ENCODE measurements at places on chromosomes 1 and 21.
A peak's percentile ranks its signal among the peaks of the same experiment; 100 is the strongest.

- no peak for DNase-seq
These were observed 34.1 kb downstream of the TMCO4 start for GRCh38 chr1:19765623-19766022.

- DNase-seq: no peak
These were observed 157.5 kb downstream of the CHRM3 start for GRCh38 chr1:239543873-239544272.

GRCh38 chr1:189701606-189702005, 776.1 kb downstream of the BRINP3 start:
- DNase-seq: no peak

GRCh38 chr21:26138615-26139257, 31.8 kb downstream of the APP start:
- no peak for DNase-seq

- no peak for DNase-seq
These were observed 21.3 kb upstream of the ATF3 start for GRCh38 chr1:212587016-212587887.

GRCh38 chr1:11790880-11791715, 14.7 kb downstream of the MTHFR start:
- peak; percentile 84 for DNase-seq

DNA sequence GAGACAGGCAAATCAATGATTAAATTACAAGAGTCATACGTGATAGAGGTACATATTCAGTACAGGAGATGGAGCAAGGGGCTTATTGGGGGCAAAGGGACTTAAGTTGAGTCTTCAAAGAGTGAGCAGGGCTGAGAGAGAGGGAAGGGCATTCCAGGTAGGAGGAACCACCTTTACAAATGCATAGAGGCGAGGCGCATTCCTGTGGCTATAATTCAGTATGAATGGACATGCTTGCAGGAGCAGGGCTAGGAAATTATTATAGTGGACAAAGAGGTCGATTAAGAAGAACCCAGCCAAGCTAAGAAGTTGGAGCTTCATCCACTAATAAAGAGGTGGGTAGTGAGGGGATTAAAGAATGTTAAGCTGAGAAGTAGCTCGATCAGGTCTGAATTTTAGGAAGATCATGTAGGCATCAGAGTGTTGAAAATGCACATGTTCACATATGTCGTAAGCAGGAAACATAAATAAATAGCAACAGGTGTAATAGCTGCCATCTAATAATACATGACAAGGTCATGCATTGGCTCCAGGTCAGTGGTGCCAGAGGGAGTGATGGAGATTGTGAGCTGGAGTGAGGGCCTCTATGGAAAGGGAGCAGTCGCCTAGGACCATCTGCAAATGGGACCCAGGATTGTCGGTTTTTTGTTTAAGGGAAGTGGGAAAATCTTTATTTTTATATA, 12.0 kb upstream of the HNRNPU start:
- no peak for DNase-seq

- no peak for DNase-seq
These were observed 1.8 kb downstream of the TMEM81 start for GRCh38 chr1:205082431-205082830.

All from CD4-positive, alpha-beta T cell treated with Interferon gamma for 1 hour (primary cell).